ENCODE measurements at places on chromosomes 4 and X.

DNA sequence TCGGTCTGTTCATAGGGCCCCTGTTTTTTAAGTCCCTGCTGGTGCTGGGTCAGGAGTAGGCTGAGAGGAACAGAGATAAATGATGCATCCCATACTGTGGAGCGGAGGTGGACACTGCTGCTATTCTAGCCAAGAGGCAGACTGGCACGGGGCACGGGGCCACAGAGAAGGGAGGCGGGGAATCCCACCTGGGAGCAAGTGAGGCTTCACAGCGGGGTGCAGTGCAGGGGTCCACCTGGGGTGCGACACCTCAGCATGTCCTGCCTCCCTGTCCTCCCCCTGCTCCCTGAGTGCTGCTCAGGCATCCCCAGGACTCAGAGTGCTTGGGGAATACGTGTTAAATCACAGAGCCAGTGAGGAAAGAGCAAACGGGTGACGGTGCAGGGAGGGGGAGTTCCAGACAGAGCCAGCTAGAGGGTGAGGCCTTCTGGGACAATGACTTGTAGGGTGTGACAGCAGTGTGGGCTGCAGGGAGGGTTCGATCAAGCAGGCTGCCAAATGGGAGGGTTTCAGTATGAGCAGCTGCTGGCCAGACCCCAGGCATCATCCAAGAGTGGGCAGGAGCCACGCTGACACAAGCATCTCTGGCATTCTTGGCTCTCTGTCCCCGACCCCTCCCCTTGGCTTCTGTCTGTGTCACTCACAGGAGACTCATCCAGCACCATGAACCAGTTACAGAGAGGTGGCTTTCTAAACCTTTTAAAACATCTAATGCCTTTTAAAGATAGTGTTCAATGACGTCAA lies 13.7 kb upstream of the HTRA3 start:
- no peak for DNase-seq

DNA sequence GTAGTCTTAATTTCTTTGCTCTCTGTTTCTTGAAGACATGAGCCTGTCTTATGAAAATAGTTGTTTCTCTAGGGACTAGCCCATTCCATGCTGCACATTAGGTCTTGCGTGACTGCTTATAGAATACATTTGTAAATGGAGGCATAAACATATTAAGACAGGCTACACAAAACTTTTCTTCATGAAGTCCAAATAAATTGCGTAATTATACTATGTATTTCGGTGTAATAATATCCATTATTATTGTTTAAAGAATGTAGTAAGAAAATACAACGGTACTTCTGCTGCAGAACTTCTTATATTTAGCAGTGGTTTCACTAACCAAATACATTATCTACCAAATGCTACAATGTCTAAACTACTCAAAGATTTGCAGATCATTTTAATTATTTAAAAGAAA lies 8.5 kb upstream of the NAA11 start:
- DNase-seq, result no peak

DNA sequence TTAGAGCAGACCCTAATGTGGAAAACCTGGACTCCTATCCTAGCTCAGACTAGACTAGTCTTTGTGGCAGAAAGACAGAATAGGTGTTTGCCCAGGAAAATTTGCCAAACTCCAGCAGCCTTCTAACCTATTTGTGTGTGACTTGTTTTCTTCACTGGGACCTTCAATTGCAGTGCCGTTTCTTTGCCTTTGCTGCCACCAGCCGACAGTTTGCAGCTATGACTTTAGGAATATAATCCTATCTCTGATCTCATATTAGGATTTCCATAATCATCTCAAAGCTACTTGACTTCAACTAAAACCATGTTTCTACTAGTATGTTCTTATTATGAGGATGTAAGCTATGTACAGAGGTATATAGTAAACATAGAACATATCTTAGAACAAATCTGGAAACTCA lies 60.2 kb upstream of the PGAM4 start:
- DNase-seq, result no peak

DNA sequence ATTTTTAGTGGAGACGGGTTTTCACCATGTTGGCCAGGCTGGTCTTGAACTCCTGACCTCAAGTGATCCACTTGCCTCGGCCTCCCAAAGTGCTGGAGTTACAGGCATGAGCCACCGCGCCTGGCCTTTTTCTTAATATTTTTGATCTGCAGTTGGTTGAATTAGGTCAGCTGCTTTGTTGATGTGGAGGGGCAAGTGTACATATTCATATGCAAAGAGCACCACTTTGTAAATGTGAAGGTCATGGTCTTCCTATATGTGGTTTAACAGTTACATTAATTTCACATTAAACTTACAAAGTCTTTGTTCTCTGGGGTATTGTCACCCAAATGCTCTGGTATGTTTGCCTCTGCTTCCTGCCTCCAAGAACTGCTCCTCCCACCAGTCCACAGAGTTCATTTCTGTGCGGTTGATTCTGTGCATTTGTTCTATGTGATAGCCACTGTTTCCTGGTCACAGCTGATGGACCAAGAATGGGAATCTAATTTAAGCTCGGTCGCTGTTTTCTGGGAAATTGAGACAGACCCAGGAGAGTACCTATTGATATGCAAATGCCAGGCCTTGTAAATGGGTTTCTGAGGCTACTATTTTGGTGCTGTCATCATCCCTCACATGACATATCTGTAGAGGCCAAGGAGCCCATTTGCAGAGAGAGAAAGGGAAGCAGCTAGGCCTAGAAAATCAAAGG lies 26.9 kb upstream of the HPSE start:
- no peak for DNase-seq

GRCh38 chr4:169220447-169220846 lies 50.3 kb downstream of the SH3RF1 start:
- no peak for DNase-seq

GRCh38 chr4:139489638-139490037 lies 35.7 kb downstream of the RAB33B start:
- DNase-seq, result no peak

DNA sequence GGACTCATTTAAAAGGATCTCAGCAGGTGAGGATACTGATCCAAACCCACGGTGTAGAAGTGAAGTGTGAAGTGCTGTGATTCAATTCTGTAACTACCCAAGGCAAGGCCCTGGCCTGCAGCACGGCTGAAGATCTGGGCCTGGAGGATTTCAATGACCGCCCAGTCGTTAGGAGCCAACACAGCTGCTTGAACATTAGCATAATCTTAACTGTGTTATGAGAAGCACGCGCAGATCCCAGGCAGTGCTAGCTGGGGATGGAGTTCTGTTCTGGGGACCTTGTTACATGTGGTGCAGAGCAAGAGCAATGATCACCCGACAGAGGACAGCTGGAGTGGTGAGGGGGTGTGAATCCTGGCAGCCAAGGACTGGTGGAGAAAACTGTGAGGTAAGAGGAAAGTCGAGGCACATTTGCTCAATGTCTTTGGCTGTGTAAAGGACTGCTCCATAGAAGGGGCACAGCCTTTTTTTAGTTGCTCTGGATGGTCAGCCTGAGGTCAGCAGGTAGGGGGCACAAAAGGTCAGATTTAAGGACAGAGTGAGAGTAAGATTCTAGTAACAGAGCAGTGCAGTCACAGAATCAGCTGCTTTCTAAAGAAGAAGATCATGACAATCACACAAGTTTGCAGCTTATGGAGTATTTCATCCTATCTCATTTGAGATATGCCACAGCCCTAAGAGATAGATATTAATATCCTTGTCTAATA lies 181.8 kb downstream of the DCLK2 start:
- DNase-seq, result no peak
